T follicular helper cell (primary cell): ENCODE measurements at places on chromosomes 13 and 19.

DNA sequence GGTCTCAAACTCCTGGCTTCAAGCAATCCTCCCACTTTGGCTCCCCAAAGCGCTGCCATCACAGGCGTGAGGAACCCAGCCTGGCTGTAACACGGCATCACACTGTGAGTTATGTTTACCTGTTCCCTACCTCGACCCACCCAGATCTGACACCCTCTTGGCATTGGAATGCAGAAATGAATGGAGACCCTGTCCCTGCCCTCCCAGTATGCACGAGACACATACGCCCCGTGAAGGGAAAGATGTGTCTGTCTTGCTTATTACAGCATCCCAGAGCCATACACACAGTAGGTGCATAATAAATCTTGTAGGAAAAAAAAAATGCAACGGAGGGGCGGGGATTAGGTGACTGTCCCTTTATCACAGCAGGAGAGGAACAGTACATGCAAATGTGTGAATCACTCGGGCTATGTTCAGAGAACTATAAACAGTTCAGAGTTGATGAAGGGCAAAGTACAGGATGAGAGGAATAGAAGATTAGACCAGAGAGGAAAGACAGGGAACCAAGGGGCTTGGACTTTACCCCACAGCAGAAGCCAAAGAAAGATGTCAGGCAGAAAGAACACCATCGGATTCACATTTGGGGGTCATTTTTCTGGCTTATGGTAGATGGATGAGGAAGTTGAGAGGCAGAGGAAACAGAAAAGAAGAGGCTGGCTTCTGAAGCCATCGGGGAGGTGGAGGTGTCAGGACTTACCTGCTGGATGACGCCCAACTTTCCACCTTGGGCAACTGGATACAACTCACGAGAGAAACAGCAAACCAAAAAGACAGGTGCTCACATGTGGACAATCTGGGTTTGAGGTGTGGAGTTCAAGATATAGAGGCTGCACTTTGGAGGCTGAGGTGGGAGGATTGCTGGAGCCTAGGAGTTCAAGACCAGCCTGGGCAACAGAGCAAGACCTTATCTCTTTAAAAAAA, 94.3 kb downstream of the INSR start:
- no peak for DNase-seq

- DNase-seq: no peak
Observed at GRCh38 chr19:45356760-45357444, 13.5 kb downstream of the ERCC2 start.

GRCh38 chr13:47215736-47216135, 318.9 kb upstream of the HTR2A start:
- no peak for DNase-seq

DNA sequence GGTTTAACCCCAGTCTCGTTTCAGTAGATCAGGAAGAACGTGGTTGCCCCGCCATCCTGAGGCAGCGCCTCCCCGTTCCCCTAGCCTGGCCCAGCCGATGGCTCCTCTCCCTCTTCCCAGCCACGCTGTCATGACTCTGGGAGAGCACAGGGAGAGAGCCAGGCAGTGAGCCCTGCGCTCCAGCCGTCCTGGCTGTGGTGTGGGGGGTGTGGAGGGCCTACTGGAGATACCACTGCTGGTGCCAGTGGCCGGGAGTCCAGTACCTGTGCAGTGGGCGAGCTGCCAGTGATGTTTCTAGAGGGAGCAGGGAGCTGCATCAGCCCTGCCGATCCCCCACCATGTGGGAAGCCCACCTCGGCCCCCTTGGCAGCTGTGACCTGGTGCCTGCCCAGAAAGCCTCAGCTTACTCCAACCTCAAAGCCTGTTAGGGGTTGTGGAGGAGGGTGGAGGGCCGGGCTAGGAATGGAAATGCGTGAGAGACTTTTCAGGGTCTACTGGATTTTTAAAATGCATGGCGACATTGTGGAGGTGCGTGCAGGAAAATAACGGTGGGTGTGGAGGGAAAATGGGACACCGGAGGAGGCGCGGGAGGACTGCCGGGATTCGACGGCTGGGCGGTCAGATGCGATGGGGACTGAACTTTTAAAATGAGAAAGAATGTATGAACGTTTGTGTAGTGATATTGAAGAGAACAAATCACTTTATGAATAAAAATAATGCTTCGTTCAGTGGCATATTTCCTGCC, 4.9 kb downstream of the TEX29 start:
- no peak for DNase-seq

DNA sequence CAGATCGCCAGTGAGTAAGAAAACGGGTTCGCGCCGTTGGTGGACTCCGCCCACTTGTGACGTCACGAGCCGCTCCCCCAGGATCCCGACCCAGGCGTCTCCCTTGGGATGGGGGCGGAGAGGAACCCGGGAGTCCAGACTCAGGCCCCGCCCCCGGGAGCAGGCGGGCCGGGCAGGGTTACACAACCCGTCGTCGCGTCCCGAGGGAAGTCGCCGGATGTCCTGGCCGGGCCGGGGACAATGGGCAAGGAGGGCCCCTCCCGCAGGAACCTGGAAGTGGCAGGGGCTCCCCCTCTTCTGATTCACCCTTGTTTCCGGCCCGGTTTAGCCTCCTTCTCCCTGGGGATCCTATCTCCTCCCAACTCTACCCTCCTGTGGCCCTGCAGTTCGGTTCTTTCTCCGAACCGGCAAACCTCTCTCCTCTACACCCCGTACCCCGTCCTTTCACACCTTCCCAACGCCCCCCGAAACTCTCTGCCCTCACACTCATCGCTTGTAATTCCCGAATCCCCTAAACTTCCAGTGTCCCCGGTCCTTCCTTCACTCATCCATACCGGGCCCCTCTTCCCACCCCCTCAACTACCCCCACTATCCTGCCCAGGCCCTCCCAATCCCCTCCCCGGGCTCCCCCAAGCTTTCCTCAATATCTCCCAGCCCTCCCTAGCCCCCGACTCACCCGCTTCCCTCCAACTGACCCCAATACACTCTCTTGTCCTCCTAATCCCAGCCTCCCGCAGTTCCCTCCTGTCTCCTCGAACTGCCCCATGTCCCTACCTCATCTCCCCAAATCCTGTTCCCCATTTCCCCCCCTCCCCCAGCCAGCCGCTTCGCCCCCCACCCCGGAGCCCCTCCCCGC, 20.0 kb upstream of the ERCC1 start:
- DNase-seq: no peak
